ENCODE measurements at places on chromosomes 12 and 14.

GRCh38 chr12:130488358-130488710 lies 150.6 kb downstream of the PIWIL1 start:
- DNase-seq: no peak

- DNase-seq: no peak
Measured at GRCh38 chr12:69906411-69907216, 81.6 kb downstream of the MYRFL start.

DNA sequence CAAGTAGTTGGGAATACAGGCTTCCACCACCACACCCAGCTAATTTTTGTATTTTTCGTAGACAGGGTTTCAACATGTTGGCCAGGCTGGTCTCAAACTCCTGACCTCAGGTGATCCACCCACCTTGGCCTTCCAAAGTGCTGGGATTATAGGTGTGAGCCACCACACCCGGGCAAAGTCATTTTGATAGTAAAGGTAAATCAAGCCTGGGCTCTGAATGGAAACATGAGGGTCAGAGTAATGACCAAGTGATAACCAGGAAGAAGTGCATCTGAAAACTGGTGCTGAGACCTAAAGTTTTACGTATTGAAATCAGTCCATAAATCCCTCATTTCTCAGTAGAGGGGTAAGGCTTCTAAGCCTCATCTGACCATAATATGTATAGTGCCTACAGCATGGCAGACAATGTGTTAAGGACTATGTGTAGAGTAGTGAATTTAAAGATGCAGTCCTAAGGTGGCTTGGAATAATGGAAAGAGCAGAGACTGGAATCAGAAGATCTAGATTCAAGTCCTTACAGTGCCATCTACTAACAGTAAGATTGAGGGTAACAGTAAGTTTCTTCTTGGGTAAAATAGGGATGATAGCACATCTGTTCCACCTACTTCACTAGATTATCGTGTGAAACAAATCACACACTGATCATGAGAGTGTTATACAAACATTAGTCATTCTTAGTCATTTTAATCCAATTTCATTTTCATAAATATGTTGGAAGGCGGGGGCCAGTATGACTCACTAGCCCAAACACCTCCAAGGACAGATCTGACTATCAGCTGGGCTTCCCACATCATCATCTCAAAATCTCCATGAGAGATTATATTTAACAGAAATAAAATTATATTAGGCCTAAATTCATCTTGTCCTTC lies 11.2 kb downstream of the MAP4K5 start:
- DNase-seq: peak; percentile 36

DNA sequence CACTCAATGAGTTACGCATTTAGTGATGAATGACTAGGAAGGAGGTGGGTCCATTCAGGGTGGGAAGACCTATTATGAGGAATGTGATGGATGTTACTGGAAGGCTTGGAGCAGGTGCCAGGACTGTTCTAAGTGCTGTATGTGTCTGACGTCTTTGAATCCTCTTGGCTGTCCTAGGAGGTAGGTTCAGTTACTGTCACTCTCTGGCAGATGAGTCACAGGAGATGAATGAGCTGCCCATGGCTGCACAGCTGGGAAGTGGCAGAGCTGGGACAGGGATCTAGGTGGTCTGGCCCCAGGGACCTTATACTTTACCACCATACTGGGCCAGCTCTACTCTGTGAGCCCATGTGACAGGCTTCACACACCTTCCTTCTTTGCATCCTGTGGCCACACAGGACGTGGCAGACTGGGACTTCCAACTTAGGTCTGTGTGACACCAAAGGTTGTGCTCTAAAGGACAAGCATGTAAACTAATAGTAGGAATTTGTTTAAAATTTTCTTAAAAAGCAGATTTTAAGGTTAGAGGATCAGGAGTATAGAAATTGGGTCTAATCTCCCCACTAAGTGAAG lies 24.0 kb downstream of the TCTN1 start:
- DNase-seq: no peak

- DNase-seq: no peak
Measured at GRCh38 chr12:94768398-94769046, 118.2 kb upstream of the TMCC3 start.

DNA sequence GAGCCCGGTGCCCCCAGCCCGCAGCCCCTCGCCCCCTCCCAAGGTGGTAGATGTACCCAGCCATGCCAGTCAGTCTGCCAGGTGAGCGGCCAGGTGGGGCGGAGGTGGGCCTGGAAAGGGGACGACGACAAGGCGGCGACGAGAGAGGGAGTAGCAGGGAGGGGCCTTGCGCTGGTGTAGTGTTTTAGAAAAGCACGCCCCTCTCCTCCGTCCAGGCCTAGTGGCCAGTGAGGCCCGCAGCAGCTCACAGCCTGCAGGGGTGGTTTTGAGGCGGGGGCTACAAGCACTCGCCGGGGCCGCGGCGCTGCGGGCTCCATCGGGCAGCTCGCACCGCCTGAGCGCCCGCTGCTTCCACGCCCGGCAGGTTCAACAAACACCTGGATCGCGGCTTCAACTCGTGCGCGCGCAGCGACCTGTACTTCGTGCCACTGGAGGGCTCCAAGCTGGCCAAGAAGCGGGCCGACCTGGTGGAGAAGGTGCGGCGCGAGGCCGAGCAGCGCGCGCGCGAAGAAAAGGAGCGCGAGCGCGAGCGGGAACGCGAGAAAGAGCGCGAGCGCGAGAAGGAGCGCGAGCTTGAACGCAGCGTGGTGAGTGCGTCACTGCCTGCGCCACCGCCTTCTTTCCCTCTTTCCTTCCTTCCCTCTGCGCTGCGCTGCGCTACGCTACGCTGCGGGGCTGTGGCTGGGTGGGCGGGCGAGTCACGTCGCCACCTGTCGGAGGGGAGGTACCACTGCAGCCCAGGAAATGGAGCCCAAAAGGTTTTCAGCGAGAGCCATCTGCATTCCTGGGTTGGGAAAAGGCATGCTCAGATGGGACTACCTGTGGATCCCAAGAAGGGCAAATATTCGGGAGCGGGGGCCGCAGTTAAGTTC lies 5.9 kb upstream of the RNU7-1 start:
- peak; percentile 82 for DNase-seq

DNA sequence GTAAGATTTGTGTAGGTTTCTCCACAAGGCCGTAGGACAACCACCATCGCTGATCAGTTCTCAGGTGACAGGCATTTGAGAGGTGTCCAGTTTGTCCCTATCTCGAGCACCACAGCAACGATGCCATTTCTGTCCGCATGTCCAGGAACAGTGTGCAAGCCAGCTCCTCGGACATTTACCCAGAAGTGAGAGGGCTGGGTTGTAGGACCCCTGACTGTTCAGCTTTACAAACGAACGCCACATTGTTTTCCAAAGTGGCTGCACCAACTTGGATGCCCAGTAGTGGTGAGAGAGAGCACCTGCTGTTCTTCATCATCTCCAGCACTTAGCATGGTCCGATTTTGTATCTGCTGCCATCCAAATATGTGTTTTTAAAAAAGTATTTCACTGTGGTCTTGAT lies 38.6 kb downstream of the CYP46A1 start:
- DNase-seq: no peak

GRCh38 chr12:132761032-132761920 lies at the start of gene ANKLE2:
Gene ANKLE2, minus strand, starts transcription at chr12:132761832. Its CDS starts 34 bp downstream, at chr12:132761798.
- DNase-seq: peak; percentile 63

GRCh38 chr14:104994978-104995377 lies 9.4 kb downstream of the CLBA1 start:
- DNase-seq: no peak

DNA sequence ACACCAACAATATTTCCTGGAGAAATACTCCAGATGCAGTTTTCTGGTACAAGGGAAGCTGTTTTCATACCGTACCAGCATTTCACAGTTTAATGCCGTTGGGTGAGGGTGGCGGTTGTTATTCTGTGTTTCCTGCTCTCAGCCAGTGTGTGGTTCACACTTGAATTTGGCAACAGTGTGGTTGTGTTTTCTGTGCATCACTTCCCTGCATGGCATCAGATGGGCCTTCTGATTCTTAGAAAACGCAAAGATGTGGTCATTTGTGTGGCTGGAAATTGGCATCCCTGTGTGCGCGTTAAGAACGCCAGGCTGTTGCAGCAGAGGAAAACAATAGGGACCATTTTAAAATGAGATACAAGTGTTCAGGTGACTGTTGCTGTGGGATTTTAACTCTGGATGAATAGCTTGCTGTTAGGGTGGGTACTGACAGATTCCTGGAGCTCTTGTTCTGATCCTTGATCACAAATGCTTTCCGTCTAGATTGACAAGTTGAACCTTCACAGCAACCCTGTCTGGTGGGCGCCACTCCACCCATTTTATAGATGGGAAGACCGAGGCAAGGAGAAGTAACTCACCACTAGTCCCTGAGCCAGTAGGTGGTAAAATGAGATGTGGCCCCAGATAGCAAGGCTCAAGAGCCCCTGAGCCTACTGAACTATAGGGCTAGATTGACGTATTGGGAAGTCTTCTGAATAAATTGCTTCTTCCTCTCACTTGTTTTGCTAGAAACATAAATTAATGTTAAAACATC lies 231.2 kb downstream of the CHST11 start:
- no peak for DNase-seq

- no peak for DNase-seq
Measured at GRCh38 chr12:102603021-102603420, 122.7 kb upstream of the IGF1 start.

DNA sequence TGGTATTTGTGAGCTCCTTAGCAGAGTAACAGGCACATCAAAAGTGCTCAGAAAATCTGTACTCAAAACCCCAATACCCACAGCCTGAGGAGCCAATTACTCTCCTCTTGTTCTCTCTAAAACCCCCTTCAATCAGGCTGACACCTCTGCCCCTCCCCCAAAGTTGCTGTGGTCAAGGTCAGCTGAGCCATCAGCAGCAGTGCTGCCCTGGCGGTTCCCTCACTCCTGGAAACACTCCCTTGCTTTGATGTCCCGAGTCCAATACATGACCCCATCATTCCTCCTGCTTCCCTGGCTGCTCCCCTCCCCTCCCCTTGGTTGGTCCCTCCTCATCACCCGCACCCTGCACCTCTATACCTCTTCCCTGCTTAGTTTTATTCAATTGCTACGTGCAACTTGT lies 57.2 kb upstream of the C14orf132 start:
- DNase-seq: no peak

DNA sequence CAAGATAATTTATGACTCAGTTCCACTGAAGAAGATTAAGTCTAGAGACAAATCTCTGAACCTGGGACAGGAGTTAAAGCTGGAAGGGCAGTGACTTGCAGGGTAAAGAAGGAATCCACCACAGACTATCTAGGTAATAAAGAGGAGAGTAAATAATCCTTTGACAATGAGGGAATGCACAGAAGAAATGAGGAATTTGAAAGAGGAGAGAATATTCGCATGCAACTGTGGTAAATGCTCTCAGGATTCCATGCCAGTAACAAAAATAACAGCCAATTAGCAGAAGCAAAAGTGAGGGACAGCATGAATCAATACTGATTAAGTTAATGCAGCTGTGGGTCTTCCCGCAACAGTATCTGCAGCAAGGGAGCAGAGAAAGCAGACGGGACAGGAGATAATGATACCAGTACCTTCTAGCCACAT lies 77.0 kb downstream of the KITLG start:
- DNase-seq: no peak

- no peak for DNase-seq
Measured at GRCh38 chr12:130589540-130590317, 126.4 kb downstream of the RIMBP2 start.

DNA sequence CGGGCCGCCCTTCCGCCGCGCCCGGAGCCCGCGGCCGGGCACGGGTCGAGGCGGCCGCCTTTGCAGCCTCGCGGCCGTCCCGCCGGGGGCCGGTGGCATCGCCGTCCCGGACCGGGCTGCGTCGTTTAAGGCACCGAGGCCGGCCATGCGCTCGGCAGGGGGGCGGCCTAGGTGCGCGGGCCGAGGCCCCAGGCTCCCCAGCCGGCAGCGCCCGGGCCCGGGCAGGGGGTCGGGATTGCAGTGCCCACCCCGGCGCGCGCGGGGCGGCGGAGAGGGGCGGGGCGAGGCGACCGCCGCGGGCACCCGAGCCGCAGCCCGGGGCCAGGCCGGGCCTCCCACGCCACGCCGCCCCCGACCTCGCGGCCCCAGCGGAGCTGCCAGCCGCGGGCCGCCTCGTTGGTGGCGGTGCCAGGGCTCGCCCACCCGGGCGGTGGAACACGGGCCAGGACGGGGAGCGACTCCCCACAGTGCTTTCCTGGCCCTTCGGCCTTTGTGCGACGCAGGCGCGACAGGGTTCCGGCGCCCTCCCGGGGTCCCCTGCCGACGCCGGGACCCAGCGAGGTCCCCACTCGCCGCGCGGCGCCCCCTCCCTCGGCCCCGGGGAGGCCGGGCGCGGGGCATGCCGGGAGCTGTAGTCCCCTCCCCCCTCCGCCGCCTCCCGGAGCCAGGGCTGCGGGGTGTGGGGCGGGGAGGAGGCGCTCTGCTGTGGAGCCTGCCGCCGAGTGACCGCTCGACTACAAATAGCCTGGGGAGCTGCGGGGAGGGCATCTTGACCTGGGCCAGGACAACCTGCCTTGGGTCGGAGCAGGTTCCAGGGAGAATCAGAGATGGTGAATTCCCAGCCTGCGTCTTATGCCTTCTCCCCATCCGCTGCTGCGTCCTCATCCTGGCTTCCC lies 769 bp downstream of the FKBP4 start:
- DNase-seq: no peak

GRCh38 chr12:54725233-54725843 lies 77.2 kb upstream of the DCD start:
- DNase-seq: peak; percentile 25

DNA sequence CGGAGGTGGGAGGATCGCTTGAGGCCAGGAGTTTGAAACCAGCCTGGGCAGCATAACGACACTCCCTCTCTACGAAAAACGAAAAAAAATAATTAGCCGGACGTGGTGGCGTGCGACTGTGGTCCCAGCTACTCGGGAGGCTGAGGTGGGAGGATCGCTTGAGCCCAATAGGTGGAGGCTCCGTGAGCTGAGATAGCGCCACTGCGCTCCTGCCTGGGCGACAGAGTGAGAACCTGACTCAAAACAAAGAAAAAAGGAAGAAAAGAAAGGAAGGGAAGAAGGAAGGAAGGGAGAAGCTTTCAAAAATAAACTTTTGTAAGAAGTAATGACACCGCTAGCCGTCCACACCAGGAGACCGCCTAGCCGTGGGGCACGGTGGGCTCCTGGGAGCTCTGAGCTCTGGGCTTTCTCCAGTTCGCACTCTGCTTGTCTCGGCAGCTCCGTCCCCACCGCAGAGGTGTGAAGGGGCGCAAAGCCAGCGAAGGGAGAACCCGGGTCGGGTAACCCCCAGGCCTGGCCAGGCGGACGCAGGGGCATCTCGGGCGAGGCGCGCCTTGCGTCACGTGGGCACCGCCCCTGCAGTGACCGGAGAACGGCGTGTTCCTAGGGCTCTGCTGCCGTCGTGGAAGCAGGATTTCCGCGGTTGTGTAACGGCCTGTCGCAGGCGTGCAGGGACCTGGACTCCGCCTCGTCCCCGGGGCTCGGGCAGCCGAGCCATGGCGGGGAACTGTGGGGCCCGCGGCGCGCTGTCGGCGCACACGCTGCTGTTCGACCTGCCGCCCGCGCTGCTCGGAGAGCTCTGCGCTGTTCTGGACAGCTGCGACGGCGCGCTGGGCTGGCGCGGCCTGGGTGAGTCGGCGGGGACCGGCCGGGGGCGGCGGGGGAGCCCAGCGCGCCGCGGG lies at the start of gene IRAK3:
TSS of gene IRAK3 (plus strand) at position 631 of the 902 bp plus-strand sequence. CDS start at position 717, 86 bp downstream.
- DNase-seq: no peak

DNA sequence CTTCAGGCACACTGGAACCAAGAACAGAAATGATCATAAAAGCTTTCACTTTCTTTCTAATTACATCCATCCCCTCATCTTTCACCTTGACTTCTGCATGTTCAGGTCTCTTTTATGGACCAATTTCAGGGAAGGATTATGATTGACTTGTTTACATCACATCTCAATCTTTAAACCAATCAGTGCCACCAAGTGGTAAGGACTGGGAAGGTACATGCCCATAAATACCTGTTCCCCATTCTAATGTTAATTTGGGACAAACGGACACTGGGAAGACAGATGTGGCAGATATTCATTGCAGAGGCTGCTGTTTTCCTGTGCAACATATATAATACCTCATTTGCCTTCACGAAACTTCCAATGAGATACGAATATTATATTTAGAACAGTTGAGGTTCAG lies 978.1 kb downstream of the GALC start:
- DNase-seq: peak; percentile 12

All from renal cortical epithelial cell (primary cell).